ENCODE measurements at places on chromosomes 3 and 15.

- no peak overlapping the region for H3K4me3 ChIP-seq
- H3K4me1 ChIP-seq, result no peaks in the 10 kb centered on the region
- H3K27ac ChIP-seq, result no peak overlapping the region
- DNase-seq, result no peak
These were observed 88.7 kb upstream of the MRPL3 start for GRCh38 chr3:131591394-131592014.

DNA sequence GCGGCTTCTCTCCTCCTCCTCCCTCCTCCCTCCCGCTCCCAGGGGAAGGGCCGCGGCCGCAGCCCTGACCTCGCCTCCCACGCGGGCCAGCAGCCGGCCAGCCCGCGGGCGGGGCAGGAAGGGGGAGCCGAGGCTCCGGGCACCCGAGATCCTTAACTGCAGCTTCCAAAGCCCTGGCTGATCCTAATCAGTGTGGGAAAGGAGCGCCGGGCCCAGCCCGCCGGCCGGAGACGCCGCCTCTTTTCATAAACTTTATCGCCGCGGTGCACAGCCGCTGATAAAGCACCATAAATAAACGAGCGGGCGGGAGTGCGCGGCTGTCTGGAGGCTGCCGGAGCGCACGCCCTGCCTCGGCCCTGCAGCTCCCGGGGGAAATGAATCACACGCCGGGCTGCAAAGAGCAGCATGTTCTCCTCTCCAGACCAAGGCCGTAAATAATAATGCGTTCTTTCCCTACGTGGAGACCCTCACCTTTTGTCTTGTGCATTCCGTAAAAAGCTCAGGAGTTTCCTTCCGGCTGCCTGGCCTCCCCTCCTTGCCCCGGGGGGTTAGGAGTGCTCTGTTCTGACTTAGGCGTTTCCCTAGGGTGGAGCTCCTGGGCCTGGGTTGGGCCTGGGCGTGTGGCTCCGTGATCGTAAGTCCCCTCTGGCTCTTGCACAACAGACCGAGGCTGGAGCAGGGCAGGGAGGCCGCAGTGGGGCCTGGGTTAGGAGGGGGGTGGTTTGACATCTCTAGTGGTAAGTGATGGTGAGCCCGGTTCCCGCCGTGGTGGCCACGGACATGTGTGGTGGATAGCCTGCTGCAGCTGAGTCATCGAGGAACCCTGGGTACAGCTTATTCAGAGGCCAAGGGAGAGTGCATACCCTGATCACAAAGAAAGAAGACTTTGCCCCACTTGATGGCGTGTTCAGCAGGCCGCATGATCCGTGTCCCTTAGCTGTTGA is 132.6 kb upstream of the HES1 start:
- H3K4me1 ChIP-seq, result peaks cover 50% of the 10 kb centered on the region
- peak; percentile 38 for DNase-seq
- no peak overlapping the region for H3K27ac ChIP-seq
- peaks cover 56% of the 10 kb centered on the region for H3K27me3 ChIP-seq
- peak overlapping the region; percentile 73 for H3K4me3 ChIP-seq

DNA sequence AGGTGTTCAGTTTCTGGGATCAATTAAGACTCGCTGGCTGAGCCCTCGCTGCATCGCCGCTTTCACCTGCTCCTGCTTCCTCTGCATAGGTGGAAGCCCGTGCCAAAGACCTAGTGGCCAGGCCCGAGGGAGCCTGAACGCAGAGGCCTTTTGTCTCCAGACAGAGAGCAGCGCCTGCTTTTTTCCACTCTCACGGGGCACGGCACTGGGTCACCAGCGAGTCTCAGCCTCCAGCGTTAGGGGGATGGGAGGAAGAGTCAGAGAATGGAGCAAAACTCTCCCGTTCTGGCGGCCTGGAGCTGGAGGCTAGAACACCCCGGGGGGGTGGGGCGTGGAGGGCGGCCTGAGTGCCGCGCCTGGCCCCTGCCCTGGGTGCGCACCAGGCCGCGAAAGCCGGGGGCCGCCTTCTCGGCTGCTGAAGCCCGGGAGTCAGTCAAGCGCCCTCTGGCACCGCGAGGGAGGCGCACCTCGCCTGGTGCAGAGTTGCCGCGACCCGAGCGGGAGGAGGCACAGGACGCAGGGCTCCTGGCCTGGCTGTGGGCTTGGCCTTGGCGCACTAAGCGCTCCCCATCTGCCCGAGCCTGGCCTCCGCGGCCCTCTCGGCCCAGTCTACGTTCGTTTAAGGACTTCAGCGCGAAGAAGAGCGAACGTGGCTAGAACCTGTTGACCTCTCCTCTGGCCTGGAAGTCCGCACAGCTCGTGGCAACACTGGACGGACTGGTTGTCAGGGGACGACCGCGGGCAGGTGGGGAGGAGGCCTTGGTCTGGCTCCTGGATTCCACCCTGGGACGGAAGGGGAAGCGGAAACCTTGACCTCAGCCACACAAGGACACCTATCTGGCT is 21.5 kb downstream of the NR2F2 start:
- H3K27me3 ChIP-seq, result no peaks in the 10 kb centered on the region
- no peak overlapping the region for H3K27ac ChIP-seq
- H3K4me1 ChIP-seq, result peaks cover 60% of the 10 kb centered on the region

DNA sequence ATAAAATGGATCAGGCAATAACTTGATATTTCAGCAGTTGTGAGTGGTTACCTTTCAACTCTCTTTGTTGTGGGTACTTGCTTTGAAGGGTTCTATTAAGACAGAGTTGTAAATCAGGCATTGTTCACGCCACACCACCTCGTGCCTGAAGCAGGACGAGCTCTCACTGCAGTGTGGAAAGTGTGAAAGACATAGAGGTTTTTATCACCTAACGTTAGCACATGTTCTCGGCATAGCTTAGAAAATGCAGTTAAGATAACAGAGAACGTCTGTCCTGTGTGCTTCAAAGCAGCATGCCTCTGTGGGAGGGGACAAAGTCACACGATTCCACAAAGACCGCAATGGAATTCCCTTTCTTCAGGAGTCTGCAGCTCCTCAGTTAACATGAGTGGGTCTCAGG is 7.8 kb downstream of the ADAMTS17 start:
- no peak overlapping the region for H3K4me3 ChIP-seq
- no peak overlapping the region for H3K27ac ChIP-seq
- peaks cover 26% of the 10 kb centered on the region for H3K4me1 ChIP-seq
- no peaks in the 10 kb centered on the region for H3K36me3 ChIP-seq
- no peak for DNase-seq

DNA sequence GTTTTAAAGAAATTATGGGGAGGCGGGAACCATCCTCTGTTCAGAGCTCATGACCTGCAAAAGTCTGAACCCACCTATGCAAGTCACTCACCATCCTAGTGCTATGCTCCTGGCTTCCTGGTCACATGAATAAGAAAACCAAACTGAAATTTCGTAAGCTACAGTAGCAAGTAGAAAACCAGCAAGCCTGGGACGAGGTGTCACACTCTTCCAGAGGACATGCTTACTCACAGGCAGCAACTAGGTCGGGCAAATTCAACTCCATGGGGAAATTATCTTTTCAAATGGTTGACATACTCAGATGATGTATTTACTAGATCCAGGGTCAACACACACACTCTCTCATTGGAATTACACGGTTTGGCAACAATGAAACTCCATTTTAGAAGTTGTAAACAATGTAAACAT is 31.3 kb downstream of the LDHAL6B start:
- DNase-seq, result no peak
- no peak overlapping the region for H3K27ac ChIP-seq
- no peak overlapping the region for H3K4me3 ChIP-seq
- peaks cover 18% of the 10 kb centered on the region for H3K4me1 ChIP-seq
- peaks cover 3% of the 10 kb centered on the region for H3K36me3 ChIP-seq

GRCh38 chr3:69240651-69241568 is 118.5 kb upstream of the LMOD3 start:
- H3K27me3 ChIP-seq, result peaks cover 14% of the 10 kb centered on the region
- H3K36me3 ChIP-seq, result no peaks in the 10 kb centered on the region
- no peak for DNase-seq
- no peak overlapping the region for H3K4me3 ChIP-seq
- peaks cover 72% of the 10 kb centered on the region for H3K4me1 ChIP-seq

DNA sequence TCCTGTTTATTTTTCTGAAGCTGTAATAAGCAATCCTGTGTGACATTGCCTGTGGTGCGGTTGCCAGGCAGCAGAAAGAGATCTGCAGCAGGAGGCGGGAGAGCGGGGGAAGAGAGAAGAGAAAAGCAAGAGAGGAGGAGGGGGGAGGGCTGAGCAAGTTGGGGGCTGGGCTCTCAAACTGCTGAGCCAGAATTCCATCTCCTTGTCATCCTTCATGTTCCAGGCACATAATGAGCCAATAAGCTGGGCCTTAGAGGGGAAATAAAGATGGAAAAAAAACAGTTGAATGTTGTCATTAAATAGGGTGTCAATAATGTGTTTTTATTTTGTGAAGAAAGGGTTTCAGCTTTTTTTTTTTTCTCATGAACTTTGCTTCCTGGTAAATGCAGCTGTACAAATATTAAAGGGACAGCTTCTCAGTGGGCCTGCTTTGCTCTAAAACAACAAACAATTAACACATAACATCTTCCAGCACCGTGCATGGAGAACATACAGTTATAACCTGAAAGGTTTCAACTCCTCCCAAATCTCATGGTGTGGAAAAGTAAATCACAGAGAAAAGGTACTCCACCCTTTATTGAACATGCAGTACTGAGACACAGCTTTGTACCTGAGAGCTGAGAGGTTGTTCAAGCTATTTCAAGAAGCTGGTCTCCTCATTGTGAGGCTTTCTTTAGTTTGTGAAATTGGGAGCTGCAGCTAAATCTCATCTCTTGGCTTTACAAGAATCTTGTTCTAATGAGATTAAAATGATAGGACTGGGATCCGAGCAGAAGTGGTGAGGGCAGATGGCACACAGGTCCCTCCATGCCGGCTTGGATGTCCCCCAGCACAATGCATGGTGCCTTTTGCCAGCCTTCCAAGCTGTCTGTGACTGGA is 451.1 kb upstream of the KCNMB2 start:
- peaks cover 41% of the 10 kb centered on the region for H3K4me1 ChIP-seq
- peak overlapping the region; percentile 88 for H3K27ac ChIP-seq

GRCh38 chr3:184016811-184017671 is 643 bp downstream of the ABCC5 start:
- H3K27me3 ChIP-seq, result no peaks in the 10 kb centered on the region
- peak overlapping the region; percentile 96 for H3K27ac ChIP-seq
- peaks cover 22% of the 10 kb centered on the region for H3K4me1 ChIP-seq
- peaks cover 17% of the 10 kb centered on the region for H3K36me3 ChIP-seq
- peak overlapping the region; percentile 99 for H3K4me3 ChIP-seq

GRCh38 chr3:15576475-15576874 is 24.9 kb downstream of the HACL1 start:
- H3K36me3 ChIP-seq, result peaks cover 21% of the 10 kb centered on the region
- DNase-seq, result no peak
- H3K4me3 ChIP-seq, result no peak overlapping the region
- H3K27ac ChIP-seq, result no peak overlapping the region
- no peaks in the 10 kb centered on the region for H3K27me3 ChIP-seq

All from WTC11 (cell line).